Naive thymus-derived CD8-positive, alpha-beta T cell (primary cell): ENCODE measurements at places on chromosomes 2 and 18.
A peak's percentile ranks its signal among the peaks of the same experiment; 100 is the strongest.

DNA sequence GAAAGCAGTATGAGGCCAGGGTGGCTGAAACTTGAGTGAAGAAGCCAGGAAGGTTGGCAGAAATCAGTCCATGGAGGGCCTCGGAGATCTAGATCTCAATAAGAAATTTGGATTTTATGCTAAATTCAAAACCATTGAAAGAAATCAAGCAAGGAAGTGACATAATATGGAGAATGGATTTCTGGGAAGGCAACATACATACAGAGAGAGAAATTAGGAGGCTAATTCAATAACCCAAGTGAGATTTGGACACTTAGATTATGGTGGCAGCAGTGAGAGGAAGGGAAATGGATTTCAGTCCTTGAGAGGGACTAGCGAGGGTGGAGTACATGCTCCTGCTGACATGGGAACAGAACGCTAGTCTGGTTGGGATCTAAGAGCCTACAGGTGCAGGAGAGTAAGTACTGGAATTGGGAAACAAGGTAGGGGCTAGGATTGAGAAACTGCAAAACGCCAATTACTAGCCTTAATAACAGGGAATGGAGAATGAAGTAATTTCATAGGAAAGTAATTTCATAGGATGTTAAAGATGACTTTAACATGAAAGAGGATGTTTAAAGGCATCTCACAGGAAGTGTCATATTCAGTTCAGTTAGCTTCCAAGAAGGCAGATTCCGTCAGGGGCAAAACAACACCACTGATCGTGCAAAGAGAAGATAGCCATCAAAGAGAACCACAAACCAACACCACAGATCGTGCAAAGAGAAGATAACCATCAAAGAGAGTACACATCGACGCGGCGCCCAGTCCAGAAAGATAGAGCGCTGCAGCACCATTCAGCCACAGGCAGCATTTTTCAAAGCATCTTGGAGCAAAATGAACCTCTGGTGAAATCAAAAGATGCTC, 27.2 kb downstream of the CDKL4 start:
- peak; percentile 79 for DNase-seq

GRCh38 chr2:158381205-158381604, 75.3 kb downstream of the CCDC148 start:
- DNase-seq: no peak

DNA sequence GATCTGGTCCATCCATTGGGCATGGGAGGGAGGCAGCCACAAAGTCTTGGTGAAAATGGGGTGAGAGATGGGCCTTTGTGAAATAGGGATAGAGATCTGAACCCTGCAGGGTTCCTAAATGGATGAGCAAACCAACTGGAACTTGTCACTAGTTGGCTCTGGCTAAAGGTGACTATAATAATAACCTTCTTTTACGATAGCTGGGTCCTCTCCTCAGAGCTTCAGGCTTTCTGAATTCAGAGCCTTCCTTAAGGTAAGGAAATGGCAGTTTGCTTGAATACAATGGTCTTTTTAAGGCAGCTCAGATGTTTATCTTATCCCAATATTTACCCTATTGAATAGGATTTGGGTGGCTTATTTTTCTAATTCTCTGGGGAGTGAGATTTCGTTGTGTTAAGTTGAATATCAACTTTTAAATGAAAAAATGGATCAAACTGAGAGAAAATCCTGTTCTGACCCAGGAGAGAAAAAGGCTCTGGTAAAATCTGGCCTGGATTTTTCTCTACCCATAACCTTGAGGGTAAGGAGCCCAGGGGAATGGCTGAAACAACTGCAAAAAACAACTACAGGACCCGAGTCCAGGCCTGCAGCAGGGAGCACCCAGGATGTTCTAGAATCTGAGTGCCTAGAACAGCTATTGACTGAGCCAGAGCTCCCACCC, 61.1 kb upstream of the CXCR4 start:
- no peak for DNase-seq

- no peak for DNase-seq
Measured at GRCh38 chr2:70684846-70685622, 83.0 kb downstream of the ADD2 start.

GRCh38 chr2:9264301-9264700, 57.7 kb downstream of the ASAP2 start:
- no peak for DNase-seq

- DNase-seq: no peak
Measured at GRCh38 chr2:240203788-240204270, 63.4 kb upstream of the OTOS start.

DNA sequence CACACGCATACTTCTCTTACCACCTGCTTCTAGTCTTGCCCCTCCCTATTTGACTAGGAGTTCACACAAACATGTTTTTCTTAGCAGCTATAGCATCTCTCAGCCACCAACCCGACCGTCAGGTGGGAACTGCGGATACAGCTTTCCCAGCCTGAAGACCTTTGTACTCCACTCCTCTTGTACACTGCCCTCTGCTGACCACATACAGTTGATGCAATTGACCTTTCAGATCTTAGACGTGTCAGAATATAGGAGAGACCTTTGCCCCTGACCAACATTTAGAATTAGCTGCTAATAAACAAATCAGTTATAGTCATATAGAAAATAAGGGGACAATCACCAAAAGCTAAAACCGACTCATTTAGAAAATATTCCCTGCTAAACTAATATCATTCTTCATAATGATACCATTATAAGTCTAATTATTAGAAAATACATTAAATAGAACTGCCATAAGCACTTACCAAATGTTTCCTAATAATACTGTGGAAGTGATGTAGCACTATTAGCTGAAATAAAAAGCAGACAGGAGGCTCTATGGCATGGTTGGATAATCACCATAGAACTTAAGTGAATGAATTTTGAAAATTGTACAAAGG, 208.4 kb downstream of the RAD51AP2 start:
- DNase-seq: no peak

- no peak for DNase-seq
Measured at GRCh38 chr18:63495675-63496074, 18.9 kb downstream of the SERPINB5 start.

DNA sequence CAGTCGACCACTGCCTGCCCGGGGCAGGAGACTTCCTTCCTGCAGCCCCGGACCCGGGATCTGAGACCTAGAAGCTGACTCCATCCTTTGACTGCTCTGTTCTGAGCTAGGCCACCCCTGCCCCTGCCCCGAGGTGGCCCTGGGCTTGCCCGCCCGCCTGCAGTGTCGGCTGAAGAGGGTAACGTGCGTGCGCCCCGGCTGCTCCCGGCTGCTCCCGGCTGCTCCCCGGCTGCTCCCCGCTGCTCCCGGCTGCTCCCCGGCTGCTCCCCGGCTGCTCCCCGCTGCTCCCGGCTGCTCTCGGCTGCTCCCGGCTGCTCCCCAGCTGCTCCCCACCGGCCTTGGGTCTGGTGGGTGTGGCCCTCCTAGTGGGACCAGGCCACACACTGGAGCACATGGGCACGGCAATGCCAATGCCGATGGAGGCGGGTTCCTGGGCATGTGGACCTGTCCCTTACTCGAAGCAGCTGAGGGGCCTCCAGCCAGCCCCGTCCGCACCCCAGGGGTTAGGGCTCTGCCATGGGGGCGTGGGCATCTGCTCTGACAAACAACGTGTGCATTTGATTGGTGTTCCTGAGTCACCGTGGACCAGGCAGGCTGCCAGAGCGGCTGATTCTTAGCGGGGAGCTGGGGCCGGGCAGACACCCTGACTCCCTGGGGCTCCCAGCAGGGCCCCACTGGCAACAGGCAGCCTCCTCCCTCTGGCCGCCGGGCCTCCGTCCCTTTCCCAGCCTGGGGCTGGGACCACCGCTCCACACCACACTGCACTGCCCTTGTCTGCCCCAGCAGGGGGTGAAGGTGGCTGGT, 2.0 kb upstream of the GAL3ST2 start:
- no peak for DNase-seq

DNA sequence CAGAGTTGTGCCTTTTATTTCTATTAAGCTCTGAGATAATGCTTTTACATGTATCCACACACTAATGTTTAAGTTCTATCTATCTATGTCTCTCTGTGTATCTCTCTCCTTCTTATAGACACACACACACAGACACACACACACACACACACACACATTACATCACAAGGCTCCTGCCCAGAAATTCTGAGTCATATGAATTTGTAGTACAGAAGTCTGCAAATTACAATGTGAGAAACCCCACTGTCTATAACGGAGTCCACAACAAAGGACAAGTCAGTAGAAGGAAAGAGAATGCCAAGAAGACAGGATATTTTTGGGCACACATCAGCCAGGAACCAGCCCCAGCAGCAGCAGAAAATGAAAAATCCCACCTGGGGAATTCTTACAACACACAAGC, 142.4 kb downstream of the EN1 start:
- no peak for DNase-seq

GRCh38 chr2:163756588-163756987, 20.8 kb upstream of the FIGN start:
- no peak for DNase-seq

DNA sequence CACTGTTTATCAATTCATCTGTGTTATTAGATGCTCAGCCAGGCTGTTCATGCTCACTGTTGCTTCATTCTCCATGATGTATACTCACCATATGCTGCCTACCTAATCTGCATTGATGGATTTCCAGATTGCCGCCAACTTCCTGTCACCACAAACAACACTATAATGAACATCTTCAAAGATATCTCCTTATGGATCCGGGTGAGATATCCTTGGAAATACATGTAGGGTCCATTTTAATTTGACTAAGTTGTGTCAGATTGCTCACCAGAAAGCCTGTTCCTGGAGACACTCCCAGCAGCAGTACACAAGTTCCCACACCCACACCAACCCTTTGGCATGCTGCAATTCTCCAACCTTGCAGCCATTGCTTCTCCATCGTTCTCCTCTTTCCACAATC, 547.5 kb upstream of the TNP1 start:
- no peak for DNase-seq

- no peak for DNase-seq
Measured at GRCh38 chr2:41169744-41170143, 717.9 kb upstream of the SLC8A1 start.

- no peak for DNase-seq
Measured at GRCh38 chr18:3427944-3428343, 22.0 kb upstream of the TGIF1 start.

DNA sequence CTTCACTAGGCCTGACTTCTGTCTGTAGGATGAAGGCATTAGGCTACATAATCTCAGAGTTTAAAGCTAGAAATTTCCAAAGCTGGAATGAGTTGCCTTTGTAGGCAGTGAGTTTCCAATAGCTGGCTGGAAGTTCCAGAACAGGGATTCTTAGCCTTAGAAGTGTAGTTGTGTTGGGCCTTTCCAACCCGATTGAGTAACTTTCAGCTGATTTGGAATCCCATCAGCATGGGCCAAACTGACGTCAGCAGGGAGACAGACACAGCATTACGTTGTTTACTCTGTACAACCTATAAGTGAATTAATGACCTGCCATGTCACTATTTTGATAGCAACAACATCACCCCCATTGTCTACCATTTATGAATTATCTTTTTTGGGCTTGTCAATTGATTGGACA, 56.9 kb downstream of the SETBP1 start:
- no peak for DNase-seq

DNA sequence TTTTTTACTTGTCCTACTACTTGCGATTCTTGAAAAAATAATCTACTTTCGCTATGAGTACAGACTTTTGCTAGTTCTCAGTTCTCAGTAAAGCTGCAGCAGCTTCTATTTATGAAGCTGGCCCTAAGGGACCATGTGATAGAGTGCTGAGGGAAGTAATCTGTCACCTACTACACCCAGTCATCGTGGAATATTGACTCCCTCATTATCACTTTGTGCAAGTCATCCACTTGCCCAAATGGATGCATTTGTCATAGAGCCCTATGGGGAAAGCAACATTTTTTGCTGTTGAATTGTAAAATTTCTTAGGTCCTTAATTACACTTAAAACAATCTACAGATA, 1919.8 kb downstream of the SUCLG1 start:
- no peak for DNase-seq

GRCh38 chr2:13504808-13505207, 788.1 kb downstream of the TRIB2 start:
- no peak for DNase-seq

- no peak for DNase-seq
Measured at GRCh38 chr2:58514252-58514651, 273.1 kb upstream of the FANCL start.

GRCh38 chr2:9998916-9999654, 44.3 kb upstream of the KLF11 start:
- no peak for DNase-seq

- no peak for DNase-seq
Measured at GRCh38 chr2:179049203-179049545, 763 bp downstream of the CCDC141 start.

DNA sequence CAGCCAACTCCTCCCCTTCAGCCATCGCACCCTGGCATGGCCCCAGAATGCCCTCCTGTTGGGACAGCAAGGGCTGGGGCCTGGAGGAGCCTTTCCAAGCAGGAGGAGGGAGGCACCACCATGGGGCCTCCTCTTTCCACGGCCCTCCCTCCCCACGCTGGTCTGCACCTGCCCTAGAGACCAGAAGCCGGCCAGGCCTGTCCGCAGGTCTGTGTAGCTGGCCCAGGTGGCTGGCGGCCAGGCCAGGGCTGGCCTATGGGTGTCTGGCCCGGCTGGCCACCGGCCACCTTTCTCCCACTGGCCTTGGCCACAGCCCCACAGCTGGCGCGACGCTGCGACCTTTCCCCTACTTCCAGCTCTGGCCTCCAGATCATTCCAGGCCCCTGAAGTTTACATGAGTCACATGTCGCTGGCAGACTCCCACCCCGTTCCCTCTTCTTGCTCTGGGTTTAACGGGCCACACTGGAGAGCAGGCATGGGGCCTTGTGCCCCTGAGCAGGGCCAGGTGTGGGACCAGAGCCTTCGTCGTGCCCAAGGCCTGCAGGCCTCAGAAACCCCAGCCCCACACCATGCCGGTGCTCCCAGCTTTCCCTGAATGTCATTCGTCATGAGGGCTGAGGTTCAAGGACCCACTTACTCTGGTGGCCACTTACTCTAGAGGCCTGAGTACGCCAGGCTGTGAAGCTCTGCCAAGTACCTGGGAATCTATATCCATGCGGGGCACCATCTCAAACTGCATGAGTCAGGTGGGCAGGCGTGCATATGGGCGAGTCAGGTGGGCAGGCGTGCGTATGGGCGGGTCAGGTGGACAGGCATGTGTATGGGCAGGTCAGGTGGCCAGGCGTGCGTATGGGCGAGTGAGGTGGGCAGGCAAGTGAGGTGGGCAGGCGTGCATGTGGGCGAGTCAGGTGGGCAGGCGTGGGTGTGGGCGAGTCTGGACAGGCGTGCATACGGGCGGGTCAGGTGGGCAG, 33.3 kb upstream of the KLF11 start:
- DNase-seq: no peak

GRCh38 chr2:46981662-46982350, 66.2 kb upstream of the MCFD2 start:
- DNase-seq: no peak

- DNase-seq: no peak
Measured at GRCh38 chr2:74498500-74499266, 720 bp downstream of the LBX2 start.

GRCh38 chr2:231008131-231008530, 12.2 kb downstream of the SPATA3 start:
- DNase-seq: no peak

- DNase-seq: no peak
Measured at GRCh38 chr2:218228366-218229090, 11.5 kb downstream of the ARPC2 start.

GRCh38 chr2:200650195-200650594, 64.4 kb downstream of the AOX1 start:
- DNase-seq: no peak

- DNase-seq: no peak
Measured at GRCh38 chr2:77087987-77088414, 434.2 kb downstream of the LRRTM4 start.
